ENCODE measurements at places on chromosomes 2 and 18. TPM values are rescaled to one million over a fixed set of nuclear protein-coding genes. Genes with fewer than 3 reads are reported as not detected.

Gene TANC1
- 9.5 TPM for total RNA-seq

Gene ZAP70
- 1.3 TPM for total RNA-seq

Gene PJVK
- 1.1 TPM for total RNA-seq

Gene CNTNAP5
- total RNA-seq, result 0.09 TPM

Gene STPG4
- total RNA-seq, result not detected

Gene CAPN14
- total RNA-seq, result not detected

Gene SH2D6
- total RNA-seq, result 9.7 TPM

Gene ZNF513
- 7.2 TPM for total RNA-seq

Gene PRKRA
- total RNA-seq, result 17.6 TPM

Gene MARCO
- 1.2 TPM for total RNA-seq

Gene CD8B
- 0.72 TPM for total RNA-seq

Gene CXCR4
- total RNA-seq, result 1.3 TPM

Gene PASK
- 6.8 TPM for total RNA-seq

Gene FIGLA
- total RNA-seq, result not detected

Gene REG1B
- total RNA-seq, result 34,839 TPM

Gene COBLL1
- total RNA-seq, result 62.5 TPM

Gene TM4SF20
- total RNA-seq, result not detected

Gene RAB17
- 31.9 TPM for total RNA-seq

Gene CFAP65
- total RNA-seq, result 0.12 TPM

Gene ICOS
- total RNA-seq, result 0.06 TPM

Gene C1GALT1C1L
- 1.0 TPM for total RNA-seq

Gene CLIP4
- 7.4 TPM for total RNA-seq

Gene LIMS2
- 2.2 TPM for total RNA-seq

Gene TMEM247
- total RNA-seq, result not detected

Gene LGALSL
- total RNA-seq, result 6.4 TPM

Gene ANKRD30B
- total RNA-seq, result 0.06 TPM
